DMS 273 treated with DMSO at 0.1 percent for 48 hours (cell line): ENCODE measurements at places on chromosomes 7 and 10.

GRCh38 chr10:47092376-47092775, 181.1 kb downstream of the PTPN20 start:
- DNase-seq: no peak

DNA sequence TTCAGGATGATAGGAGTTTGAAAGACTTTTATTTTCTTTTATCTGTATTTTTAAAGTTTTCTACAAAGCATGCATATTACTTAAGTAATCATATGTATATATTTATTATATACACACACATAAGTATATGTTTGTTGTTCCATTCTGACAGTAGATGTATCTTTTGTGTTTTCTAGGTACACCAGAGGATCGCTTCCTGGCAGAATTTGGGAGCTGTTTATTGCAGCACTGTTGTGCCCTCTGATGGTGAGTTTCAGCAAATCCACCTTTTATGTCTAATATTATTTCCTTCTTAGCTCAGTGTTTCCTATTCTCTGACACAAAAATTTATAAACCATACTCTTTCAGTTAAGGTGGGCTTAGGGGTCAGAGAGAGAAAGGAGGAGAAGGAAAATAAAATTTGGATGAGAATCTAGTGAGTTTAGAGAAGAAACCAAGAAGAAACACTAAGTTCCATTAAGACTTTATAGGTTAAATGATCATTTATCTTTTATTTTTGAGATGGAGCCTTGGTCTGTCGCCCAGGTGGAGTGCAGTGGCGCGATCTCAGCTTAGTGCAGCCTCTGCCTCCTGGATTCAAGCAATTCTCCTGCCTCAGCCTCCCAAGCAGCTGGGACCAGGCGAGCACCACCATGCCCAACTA, 59.2 kb upstream of the OIT3 start:
- no peak for DNase-seq

- DNase-seq: no peak
Observed at GRCh38 chr10:120575411-120575810, 118.4 kb downstream of the PLPP4 start.

GRCh38 chr10:75803816-75804552, 372.6 kb downstream of the LRMDA start:
- DNase-seq: no peak

DNA sequence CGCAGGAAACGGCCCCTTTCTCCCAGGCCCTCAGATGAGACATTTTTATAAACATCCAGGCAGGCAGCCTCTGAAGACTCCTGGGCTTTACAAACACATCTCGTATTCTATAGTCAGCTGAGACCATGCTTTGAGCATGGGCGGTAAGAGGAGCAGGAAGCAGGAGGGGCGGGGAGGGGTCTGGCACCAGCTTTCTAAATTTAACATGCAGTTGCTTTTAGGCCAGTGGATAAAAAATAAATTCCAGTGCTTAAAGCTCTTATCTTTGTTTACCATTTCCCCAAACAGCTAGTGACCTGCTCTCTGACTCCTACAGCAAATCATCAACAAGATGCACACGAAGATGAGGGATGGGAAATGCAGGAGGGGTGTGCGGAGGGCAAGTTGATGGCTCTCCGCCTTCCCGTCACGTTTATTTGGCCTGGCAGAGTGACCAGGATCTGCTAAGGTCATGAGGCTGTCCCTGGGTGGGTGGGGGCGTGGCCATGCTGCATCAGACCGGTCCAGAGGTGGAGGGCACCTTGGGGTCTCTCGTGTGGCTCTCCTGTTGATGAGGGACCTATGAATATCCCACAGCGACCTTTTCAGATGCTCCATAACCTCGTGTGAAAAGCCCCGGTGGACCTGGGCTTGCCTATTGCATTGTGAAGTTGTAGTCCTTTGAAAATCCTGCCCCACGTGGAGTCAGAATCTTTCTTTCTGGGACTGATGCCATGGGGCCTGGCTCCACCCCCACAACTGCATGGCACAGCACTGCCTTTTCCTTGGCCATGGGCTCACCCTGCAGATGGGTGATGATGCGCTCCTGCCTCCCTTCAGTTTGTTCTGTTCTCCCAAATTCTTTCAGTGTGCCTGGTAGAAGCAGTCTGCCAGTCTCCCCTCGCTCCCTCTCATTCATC, 67.5 kb downstream of the PARP12 start:
- no peak for DNase-seq

DNA sequence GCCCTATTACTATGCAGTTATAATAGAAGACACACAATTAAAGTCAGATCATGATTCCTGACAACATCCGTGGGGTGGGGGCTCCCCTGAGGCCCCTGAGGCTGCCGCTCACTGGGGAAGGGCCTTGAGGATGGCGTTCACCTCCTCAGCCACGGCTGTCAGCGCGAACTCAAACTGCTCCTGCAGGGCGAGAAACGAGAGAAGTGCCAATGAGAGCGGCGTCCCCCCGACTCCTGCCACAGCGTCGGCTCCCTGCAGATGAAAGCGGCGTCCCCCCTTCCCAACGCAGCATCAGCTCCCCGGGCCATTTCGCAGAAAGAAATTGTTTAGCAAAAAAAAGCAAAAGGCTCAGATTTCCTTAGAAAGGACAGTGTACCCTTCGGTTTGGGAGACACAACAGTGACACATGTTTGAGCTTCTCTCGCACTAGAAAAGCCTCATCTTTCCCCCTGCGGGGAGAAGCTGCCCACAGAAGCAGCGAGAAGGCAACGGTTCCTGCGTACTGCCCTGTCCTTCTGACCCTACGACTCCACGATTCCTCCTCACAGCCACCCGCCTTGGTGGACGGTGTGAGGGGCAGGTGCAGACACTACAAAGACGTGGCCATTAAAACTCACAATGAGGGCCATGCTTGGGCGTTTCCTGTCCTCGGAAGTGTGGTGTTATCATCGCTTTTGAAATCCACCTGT, 203.9 kb downstream of the DNAJB6 start:
- no peak for DNase-seq

DNA sequence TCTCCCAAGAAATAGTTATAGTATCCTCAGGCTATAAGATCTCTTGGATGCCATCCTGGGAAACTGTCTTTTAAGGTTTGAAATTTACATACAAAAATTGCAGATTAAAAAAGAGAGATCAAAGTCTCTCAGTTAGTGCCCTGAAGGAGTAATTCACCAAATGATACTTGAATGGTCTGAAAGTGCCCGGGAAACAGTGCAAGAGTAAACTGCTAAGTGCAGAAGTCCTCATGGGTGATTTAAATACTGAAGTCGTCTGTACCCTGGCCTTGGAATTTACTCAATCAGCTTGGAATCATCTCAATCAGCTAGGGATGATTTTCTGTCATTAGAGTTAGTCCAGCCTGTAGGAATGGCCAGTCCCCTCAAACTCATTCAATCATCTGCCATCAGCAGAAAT, 155.3 kb downstream of the GLI3 start:
- DNase-seq: no peak

DNA sequence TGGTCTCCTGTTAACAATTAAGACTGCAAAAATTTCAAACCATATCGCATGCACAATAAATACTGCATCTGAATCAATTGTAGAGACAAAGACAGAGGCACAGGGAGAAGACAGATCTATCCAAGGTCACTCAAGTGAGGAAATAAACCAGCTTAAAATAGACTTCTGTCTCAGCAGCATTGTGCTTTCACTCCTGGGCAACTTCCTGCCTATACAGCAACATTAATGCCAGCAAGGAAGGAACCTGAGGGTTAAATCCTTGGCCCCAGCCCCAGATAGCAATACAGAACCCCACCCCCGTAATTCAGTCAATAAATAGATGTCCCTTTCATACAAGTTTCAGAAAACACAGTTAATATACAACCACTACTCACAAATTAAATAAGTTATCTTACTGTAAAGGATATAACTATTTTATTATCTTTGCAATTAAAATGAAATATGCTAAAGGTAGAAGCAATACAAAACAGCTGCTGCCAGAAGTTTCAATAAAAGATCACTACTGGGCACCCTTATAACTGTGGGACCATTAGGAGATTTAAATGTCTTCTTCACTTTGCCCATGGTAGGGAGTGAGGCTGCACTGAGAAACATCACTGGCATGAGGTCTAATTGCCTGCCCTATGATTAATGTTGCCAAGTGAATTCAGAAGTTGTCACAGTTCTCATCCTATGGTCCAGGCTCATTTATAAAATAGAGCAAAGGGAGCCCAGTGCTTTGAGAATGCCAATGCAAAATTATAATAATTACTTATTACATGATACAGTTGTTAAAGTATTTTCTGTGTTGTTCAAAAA, 49.4 kb downstream of the CAV1 start:
- DNase-seq: no peak

DNA sequence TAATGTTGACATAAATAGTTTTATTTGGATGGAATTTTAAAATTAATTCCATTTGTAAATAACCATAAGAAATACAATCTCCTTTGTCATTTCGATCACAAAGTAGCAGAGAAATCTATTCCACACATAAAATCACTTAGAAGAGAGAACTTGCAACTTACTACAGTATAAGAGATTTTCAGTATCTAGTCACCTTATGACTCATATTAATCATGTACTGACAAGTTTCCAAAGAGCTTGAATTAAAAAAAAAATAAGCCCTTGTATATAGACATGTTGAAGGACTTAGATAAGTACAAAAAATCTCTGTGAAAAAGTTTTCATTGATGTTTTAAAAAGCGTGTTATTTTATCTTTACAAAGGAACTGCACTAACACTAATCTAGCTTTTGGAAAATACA, 207.1 kb upstream of the ETV1 start:
- DNase-seq: no peak

DNA sequence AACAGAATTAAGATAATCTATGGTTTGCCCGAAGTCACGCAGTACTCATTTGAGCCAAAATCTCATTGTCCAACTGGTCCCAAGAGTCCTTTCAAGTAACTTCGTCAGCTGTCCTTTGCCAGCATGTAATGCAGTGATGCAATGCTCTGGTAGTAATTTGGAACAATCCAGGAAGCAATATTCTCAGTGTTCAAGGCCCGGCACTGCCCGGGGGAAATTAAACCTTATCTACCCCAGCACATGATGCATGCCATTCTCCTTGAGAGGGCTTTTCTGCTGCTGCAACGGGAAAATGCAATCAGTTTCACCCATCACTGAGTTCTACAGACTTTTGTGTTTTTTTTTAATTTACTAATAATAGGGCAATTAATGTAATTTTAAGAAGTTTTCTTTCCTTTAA, 77.6 kb upstream of the NME8 start:
- no peak for DNase-seq

GRCh38 chr7:83581667-83582435, 67.1 kb downstream of the SEMA3E start:
- no peak for DNase-seq

GRCh38 chr10:49500412-49500811, 38.5 kb downstream of the ERCC6 start:
- no peak for DNase-seq

DNA sequence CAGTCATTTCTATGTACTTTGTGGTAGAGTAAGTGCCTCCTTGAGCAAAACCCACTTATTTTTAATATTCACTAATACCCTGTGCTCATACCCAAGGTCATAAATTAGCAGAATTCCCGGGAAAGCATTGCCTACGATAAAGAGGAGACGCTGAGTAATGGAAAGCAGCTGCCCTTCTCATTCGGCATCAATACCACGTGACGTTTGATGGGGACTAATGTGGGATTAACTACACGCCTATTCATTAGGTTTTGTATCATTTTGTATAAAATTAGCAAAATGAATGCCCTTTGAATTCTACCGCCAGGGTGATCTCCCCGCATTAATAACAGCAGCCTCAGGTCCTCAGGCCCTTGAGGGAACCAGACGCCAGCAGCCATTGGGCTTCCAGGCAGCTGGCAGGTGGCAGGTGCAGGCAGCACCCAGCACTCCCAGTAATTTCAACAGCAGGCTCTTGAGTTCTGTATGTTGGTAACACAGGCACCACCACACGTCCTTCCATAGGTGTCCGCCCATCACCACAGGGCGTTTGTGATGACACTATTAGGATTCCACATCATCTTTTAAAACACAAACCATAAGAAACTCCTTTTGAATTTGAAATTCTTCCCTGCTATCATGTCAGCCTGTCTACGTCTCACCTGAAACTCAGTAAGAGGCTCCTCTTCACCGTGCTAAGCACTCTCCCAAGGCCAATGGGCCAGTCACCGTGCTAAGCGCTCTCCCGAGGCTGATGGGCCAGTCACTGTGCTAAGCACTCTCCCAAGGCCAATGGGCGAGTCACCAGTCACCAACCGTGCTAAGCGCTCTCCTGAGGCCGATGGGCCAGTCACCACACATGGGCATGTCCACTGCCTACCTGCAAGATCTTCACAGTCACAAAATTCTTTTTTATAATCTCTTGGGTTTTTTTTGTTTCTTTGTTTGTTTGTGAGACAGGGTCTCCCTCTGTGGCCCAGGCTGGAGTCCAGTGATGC, 509.4 kb downstream of the PTPRN2 start:
- no peak for DNase-seq

GRCh38 chr10:85624511-85624910, 742.1 kb downstream of the GRID1 start:
- no peak for DNase-seq

- DNase-seq: no peak
Observed at GRCh38 chr7:98394377-98394836, 6.5 kb downstream of the BAIAP2L1 start.

DNA sequence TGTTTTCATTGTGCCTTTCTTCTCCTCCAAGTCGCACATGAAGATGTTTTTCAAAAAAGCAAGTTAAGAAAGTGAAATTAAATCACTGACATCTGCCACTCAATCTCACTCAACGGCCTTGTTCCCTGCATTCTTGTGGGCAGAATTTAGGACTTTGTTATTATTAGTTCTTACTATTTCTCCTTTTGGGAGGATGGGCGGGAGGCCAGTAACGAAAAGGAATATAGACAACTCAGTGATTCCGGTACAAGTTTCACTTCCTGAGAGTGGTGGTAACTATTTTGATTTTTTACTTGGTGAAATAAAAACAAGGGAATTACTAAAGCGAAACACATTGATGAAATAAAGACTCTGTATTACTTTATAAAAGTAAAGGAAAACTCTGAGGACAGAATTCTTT, 231.9 kb upstream of the HABP2 start:
- DNase-seq: no peak

DNA sequence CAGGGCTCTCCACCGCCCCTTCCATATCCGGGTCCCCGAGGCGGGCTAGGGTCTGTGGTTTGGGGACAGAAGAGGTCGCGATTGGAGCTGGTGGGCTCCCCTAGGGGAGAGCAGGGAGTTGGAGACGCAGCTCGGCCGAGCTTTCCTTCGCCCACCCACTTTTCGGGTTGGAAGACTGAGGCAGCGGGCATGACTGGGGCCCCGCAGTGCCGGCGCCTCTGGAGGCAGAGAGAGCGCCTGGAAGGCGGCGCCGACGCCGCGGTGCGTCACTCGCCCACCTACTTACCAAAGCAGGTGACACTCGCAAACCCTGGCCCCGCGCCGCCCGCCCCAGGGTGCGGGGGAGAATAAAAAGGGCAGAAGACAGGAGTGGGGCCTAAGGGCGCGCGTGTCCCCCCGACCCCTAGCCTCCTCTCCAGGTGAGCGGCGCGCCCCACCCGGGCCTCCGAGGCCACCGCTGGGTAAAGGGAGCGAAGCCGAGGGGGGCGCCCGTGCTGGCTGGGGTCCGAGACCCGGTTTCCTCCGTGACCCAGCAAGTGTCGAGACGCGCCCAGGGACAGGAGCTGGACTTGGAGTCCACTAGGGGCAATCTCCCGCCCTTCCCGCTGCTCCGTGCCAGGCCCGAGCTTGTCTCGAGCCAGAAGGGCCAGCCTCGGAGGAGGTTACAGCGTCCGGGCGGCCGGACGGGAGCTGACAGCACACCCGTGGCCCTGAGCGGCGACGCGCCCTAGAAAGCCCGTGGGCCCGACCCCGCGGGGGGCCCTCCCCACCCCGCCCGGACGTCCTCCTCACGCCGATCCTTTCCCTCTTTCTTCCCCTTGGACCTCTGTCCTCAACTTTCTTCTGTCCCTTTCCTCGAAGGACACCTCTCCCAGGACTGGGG, 34.4 kb upstream of the GRID1 start:
- DNase-seq: no peak
